GM19239 (cell line): ENCODE measurements at places on chromosomes 4 and X.

DNA sequence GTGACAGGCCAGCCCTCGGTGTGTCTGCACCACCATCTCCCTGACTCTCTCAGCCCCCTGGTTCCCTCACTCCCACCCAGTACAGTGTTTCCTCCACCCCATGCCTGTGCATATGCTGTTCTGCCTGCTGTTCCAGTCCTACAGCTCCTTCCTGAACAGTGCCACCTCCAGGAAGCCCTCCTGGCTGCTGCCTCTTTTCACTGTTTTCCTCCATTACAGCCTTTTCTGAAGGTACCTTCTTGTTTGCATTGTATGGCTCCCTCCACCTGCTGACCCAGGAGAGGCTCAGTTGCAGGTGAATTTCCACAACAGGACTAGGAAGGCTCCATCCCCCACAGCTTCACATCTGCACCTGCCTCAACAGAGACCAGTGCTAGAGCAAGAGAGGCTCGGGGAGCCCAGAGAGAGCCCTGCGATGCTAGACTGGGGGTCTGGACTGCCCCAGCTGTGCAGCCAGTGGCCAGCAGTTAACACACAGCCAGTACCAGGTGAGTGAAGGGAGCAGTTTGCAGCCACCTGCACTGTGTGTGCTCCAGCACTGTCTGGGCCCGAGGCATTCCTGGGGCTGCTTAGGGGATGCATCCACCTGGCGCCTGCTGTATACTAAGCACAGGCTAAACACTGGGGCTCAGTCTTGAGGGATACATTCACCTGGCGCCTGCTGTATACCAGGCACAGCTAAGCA is 92.0 kb downstream of the ADRA2C start:
- no peak for DNase-seq

GRCh38 chrX:24842486-24842885 is 148.8 kb downstream of the POLA1 start:
- DNase-seq = no peak

- DNase-seq = no peak
These were observed 1.8 kb downstream of the IL1RAPL1 start for GRCh38 chrX:28589046-28589445.

- DNase-seq = no peak
These were observed 27.2 kb downstream of the SPRY1 start for GRCh38 chr4:123423819-123424218.

DNA sequence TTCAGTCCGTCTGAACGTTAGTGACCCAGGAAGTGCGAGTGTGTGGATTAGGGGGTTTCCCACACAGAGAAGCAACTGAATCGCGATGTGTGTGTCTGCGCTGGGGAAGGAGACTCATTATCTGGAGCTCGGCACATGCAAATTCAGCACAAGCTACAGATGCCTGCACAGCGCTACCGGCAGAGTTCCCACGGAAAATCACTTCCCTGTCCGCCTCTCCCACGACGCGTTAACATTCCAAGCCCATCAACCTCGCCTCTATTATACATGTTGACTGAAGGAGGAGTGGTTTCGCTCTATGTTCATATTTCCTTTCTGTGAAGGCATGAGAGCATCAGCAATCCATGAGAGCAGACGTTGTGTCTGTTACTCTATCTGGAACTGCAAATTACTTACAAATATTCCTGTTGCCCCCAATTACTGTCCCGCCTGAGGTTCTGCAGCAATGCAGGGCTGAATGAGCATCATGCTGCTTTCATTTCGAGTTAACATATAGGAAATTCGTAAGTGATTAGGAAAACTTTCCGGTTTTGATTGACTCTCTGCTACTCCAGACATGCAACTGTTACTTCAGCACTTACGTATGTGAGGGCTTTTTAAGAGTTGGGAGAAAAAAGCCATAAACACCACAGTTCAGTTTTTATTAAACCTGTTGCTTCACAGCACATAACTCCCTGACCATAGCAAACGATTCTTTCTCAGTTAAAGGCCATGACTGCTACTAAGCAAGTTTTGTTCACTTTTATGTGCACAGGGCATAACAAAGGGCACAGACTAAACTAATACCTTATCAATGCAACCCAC is 15.0 kb upstream of the MTNR1A start:
- DNase-seq = no peak
